Activated CD4-positive, alpha-beta T cell treated with anti-CD3 and anti-CD28 coated beads, Interleukin-2, amount 50 U/mL, for 16 hours (primary cell): ENCODE measurements at places on chromosomes 7 and 10.

- DNase-seq = peak; percentile 24
These were observed 628.7 kb downstream of the TYW1 start for GRCh38 chr7:67625257-67625737.

GRCh38 chr10:50410066-50410811 lies 158.9 kb upstream of the ASAH2 start:
- no peak for DNase-seq

- DNase-seq = no peak
These were observed 11.5 kb downstream of the ZMIZ2 start for GRCh38 chr7:44760034-44760580.

- DNase-seq = no peak
These were observed 1.0 kb upstream of the CBLL1 start for GRCh38 chr7:107742678-107743566.

GRCh38 chr10:7408291-7409044 lies 2.4 kb downstream of the SFMBT2 start:
- peak; percentile 47 for DNase-seq

GRCh38 chr7:962401-963081 lies 8.1 kb upstream of the ADAP1 start:
- no peak for DNase-seq

GRCh38 chr10:6665847-6666246 lies 85.8 kb upstream of the PRKCQ start:
- peak; percentile 89 for DNase-seq

- peak; percentile 67 for DNase-seq
These were observed 8.4 kb upstream of the LYZL2 start for GRCh38 chr10:30637881-30638467.

DNA sequence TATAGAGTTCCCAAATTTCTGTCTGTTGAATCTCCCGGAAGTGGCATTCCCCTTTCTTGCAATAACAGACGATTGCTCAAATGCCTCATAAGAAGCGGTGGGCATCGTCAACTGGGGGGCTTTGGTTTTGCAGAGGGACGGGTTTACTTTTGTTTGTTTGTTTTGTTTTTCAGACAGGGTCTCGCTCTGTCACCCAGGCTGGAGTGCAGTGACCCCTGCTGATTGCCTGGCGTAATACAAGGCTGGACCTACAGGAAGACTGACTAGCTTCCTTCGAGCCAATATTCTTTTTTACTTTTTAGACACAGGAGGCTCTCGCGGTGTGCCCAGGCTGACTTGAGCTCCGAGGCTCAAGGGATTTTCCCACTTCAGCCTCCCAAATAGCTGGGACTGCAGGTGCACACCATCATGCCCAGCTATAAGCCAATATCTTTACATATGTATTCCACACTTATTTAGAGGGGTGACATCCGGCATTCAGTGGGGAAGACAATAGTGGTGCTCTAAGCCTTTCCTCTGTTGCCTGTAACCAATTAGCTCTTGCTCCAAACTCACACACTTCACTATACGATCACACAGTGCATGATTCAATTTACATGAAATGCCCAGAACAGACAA lies 58.1 kb downstream of the FHIP2A start:
- DNase-seq = peak; percentile 60

GRCh38 chr7:131294553-131294952 lies 33.1 kb upstream of the MKLN1 start:
- no peak for DNase-seq

- DNase-seq = no peak
These were observed 44.3 kb downstream of the NRF1 start for GRCh38 chr7:129655811-129656210.

DNA sequence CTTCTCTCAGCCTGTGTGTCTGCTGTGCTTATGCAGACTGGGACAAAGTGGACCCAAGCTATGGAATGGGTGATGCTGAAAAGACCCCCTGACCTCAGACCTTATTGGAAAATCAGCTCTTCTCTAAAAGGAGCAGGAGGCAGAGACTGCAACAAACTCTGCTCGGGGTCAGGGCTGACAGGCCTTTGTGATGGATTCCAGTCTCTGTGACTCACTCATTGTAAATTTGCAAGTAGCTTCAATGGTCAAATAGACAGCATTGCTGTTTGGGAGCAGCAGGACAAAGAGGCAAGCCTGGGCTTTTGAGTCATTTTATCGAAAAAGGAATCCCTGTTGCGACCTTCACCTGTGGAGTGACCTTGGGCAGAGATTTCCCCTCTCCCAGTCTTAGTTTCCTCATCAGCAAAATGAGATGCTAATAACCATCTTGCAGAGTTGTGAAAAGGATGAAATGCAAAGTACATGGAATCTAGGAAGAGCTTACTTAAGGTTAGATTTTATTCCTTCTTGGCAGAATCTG lies 26.1 kb upstream of the GPR26 start:
- no peak for DNase-seq

GRCh38 chr7:74598558-74598957 lies 59.0 kb upstream of the GTF2I start:
- no peak for DNase-seq

GRCh38 chr7:135842446-135843179 lies 94.0 kb upstream of the FAM180A start:
- DNase-seq = no peak

GRCh38 chr7:29606287-29606721 lies 42.7 kb downstream of the PRR15 start:
- DNase-seq = no peak

DNA sequence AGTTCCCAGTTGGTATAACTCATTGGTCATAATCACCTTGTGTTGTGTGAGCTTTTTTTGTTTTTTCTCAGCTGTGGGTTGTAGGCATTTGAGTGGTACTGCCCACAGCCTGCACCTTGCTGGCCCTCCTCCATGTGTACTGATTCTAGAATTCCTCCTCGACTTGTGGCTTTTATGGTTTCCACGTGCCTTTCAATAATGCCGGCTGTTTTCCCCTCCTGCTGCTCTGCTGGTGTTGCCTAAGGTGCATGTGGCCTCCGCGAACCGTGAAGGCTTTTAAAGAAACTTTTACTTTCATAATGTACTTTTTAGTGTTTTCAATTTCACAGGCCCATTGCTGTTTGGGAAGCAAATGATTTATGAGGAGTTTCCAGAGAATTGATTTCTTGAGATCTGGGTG lies 518.0 kb downstream of the REEP3 start:
- DNase-seq = no peak

- peak; percentile 56 for DNase-seq
These were observed at the start of gene ABCB1 for GRCh38 chr7:87600130-87601124. Gene ABCB1, minus strand, starts transcription at chr7:87600884. Its CDS starts 700 bp downstream, at chr7:87600184.

DNA sequence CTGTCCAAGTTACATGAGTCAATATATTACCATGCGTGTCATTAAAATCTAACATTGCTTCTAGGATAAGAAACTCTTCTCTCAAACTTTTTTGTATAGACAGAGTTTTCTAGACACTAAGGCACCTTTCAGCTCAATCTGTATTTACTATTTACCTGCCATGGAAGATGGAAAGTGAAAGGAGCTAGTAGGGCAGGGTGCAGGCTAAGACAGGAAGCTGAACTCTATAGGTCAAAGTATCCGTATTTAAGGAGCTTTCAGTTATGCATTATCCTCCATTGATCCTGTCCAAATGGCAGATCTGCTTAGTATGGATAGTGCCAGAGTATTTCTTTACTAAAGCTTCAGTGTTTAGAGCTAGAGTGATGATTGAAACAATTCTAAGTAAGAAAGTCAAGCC lies 612.8 kb downstream of the IPMK start:
- no peak for DNase-seq

DNA sequence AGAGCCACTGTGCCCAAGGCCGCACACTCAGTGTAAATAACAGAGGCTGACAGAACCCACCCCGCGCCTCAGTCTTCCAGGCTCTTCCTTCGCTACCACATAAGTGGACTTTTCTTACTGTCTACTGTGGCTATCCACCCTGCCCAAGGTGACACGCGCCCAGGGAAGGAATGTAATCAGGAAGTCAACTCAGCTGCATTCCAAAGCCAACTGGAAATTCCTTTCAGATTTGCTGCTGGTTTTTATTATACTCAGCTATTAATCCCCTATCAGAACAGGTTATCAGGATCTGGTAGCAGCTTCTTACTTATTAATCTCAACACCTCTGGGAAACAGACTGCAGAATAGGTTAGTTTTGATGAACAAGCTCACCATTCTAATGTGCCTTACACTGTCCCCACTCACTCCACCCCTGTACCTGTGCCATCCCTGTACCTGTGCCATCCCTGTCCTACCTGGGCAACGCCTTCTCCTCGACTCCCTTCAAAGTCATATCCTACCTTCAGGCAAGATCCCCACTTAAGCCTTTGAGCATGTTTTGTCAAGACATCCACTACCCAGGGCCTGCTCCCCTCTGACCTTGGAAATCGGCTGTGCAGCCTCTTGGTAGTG lies 90.7 kb downstream of the NHLRC2 start:
- DNase-seq = no peak

GRCh38 chr10:52348037-52348564 lies 34.0 kb downstream of the DKK1 start:
- no peak for DNase-seq

DNA sequence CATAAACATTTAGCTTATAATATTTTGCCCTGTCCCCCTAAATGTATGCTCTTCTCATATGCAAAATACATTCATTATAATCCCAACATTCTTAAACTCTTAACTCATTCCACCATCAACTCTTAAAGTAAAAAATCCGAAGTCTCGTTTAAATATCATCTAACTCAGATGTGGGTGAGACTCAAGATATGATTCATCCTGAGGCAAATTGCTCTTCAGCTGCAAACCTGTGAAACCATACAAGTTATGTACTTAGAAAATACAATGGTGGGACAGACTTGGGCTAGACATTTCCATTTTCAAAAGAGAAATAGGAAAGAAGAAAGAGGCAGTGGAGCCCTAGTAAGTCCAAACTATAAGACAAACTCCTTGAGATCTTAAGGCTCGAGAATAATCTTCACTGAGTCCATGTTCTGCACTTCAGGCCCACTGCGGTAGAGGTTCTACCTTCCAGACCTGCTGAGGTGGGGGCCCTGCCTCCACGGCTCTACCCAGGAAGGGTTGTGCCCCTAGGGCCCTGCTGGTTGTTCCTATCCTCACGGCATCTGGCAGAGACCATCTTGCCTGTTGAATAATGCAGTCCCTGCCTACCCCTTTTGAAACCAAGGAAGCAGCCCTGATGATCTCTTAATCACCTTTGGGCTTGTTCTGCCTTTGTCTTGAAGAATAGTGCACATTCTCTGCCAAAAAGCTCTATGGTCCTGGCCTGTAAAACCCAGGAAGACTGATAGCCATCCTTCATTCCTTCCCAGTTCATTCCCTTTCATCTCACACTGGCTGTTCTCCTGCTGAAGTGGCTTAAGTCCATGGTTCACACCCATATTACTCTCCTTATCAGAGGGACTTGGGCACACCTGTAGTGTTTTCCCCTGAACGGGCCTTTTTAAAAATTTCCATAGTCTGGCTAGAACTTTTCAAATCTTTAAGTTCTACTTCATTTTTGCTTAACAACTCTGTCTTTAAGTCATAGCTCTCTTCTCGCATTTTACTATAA lies 37.3 kb downstream of the INPP5F start:
- peak; percentile 43 for DNase-seq

- DNase-seq = no peak
These were observed 353.0 kb downstream of the ANKRD30A start for GRCh38 chr10:37478381-37478780.

- DNase-seq = no peak
These were observed 5.2 kb downstream of the MRPS24 start for GRCh38 chr7:43864126-43864525.

DNA sequence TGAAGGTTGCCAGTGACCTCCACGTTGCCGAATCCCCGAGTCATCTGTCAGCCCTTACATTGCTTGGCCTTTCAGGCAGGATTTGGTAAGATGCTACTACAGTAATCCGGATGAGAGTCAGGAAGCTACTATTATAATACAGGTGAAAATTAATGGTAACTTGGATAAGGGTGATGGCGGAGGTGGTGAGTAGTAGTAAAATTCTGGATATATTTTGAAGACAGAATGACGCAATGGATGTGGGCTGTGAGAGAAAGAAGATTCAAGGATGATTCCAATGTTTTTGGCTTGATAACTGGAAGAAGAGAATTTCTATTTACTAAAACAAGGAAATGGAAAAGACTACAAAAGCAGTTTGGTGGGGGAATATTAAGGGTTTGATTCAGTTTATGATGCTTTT lies 1.4 kb upstream of the DNAJB12 start:
- no peak for DNase-seq

GRCh38 chr7:106193661-106194060 lies 81.5 kb upstream of the SYPL1 start:
- DNase-seq = no peak

GRCh38 chr7:130615583-130615982 lies 53.0 kb downstream of the COPG2 start:
- no peak for DNase-seq

DNA sequence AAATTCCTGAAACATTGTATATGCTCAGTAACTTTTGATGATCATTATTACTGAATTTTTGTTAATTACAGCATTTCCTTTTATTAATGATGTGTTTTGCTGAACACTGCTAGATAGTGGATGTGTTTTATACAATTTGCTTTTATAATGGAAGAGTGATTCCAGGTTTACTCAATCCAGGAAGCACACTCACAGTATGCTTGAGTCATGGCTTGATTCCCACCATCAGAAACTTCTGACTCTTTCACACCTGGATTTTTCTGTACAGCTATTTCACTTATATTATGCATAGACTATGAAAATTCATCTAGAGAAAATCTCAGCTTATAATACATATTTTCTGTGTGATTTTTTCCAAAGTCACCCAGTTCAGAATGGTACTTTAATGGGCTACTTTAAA lies 1040.9 kb downstream of the GRM8 start:
- DNase-seq = no peak

- peak; percentile 17 for DNase-seq
These were observed 18.0 kb downstream of the CAMK2B start for GRCh38 chr7:44307301-44307900.

DNA sequence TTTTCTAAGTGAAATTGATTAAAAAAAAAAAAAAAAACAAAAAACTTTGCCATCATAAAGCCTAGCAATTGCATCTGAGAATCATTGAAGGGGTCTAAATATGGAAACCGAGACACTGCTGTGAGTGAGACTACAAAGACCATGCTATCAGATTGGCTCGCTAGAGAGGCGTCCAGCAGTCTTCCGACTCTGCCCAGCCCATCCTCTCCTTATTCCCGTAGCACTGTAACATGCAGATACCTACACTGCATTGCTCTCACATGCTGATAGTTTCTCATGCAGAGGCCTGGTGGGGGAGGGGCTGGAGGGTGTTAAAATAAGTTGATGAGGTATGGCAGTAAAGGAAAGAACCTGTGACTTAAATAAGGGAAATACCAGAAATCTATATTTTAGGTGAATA lies 130.7 kb downstream of the NRF1 start:
- DNase-seq = no peak

- DNase-seq = no peak
These were observed 116.3 kb downstream of the WDFY4 start for GRCh38 chr10:48801001-48801421.
